ENCODE measurements at places on chromosomes 7 and 10. TPM values are rescaled to one million over a fixed set of nuclear protein-coding genes. Genes with fewer than 3 reads are reported as not detected.

DNA sequence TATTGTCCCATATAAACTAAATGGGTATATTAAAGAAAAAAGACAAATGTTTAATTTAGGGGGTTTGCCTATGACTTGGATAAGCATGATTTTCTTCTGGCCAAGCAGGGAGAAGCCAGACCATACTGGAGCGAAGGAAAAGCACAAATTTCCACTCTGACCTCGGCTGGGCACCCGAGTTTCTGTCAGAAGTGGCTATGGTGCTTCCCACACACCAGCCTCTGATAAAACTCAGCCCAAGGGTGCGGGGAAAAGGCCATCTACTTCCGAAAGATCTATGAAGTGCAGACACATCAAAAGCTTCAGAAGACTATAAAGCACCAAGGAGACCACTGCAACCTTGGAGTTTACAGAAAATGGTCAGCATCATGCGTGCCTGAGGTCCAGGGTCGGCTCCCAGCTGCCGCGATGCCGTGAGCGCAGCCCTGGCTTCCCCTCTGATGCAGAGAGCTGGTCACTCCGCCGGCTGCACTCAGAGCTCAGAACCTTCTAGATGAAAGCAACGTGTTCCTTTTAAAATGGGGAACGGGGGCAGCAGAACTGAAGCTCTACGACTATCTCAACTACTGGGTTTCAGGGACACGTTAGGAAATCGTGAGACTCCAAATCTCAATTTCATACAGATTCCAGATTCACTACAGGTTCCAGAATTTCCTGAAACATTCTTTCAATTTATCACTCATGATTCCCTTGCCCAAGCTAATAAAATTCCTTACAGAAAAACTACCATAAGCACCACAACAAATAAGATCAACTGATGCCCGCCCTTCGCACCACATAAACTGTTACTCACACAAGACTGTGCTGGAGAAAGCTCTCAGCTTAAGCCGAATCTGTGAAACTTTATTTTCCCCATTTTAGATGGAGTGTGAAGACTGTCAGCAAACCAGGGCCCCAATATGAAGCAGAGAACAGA lies 84.5 kb downstream of the DIP2C start:
- no peak for DNase-seq

DNA sequence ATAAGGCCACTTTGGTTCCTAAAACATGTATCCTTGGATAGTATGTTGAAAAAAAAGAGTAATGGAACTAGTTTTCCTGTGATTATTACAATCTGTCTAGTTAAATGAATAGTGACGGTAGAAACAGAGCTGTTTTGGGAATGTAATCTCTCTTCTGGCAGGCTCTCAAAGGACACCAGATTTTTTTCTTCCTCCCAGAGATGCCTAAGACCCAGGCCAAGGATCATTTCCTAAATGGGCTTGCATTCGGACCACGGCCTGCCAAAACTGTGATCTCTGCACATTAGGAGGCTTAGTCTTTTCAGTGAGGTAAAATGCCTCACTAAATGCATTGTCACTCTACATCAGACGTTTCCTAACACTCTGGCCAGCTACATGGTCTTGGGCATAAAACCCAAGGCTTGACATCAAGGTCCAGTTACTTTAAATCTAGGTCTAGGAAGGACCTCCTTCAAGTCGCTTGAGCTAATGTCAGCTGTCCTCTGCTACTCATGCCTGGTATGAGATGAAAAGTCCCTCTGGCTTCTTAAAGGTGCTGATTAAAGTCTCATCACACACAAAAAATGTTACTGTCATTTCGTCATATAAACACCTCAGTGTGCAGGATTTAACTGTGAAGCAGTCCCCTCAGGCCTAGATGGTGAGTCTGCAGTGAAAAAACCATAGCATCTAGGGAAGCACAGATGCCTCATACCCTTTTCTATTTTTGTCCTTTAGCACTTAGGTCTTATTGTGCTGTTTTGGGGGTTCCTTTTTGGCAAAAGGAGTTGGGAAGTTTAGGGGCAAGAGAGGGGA lies 47.7 kb downstream of the DLD start:
- DNase-seq = no peak

- DNase-seq = no peak
Observed at GRCh38 chr7:21749378-21749777, 196.3 kb downstream of the CDCA7L start.

DNA sequence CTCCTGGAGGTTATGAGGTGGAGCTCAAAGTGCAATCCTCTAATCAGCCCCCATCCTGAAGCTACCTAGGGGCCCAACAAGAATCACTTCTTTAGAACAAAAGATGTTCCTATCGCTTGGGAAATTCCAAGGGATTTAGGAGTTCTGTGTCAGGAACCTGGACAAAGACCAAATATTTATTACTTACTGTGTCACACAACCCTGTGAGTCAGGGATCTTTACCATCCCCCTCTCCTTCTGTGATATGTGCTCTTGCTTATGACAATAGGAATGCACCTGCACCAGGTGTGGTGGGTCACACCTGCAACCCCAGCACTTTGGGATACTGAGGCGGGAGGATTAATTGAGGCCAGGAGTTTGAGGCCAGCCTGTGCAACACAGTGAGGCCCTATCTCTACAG lies 485.8 kb downstream of the PLXDC2 start:
- DNase-seq = no peak

- DNase-seq = no peak
Observed at GRCh38 chr10:104441329-104442000, 87.8 kb downstream of the CFAP58 start.

GRCh38 chr7:27178366-27178765 lies 4.2 kb upstream of the HOXA10 start:
- no peak for DNase-seq

DNA sequence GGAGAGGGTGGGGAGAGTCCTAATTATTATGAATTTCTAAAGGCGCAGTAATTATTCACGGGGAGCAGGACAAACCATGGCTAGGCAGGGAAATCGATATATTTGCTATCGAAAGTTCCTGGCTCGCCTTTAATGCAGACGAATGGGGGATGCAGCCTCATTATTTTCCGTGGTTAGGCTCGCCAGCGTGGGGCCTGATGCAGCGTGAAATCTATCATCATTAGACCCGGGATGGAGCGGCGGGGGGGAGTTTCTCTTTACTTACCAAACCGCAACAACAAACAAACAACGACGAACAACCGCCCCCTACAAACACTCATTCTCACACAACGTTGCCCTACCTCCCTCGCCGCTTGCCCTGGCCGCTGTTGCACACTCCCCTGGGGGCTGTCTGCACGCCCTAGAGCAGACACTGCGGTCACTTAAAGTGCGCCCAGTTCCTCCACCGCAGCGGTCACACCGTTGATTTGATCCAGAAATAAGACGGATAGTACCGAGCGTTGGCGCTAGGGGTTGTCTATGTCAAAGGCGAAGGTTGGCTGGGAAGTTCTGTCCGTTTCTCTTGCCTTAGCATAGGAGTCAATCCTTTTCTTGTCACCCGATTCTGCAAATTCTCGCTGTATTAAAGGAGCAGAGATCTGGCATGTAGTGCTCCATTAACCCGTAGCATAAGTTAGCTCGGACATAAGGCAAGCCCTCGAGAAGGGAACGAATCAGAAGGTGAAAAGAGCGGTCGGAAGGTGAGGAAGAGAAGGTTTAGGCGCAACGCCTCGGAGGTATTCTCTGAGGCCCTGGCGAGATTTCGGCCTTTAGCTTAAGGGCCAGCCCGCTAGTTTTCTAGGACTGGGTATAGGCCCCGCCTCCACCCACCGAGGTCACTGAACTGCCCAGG lies 10.4 kb downstream of the NXPH1 start:
- no peak for DNase-seq

Gene CYP3A7
- 0.46 TPM for polyA plus RNA-seq

Gene GRM8
- polyA plus RNA-seq = 8.6 TPM

Gene NPSR1
- polyA plus RNA-seq = not detected

Gene OR6V1
- polyA plus RNA-seq = not detected

Gene PRTFDC1
- polyA plus RNA-seq = 43.1 TPM

Measured in right renal cortex interstitium (tissue), 3 donors.